Esophagus muscularis mucosa (tissue), 4 donors: ENCODE measurements at places on chromosomes 3 and 15. TPM values are rescaled to one million over a fixed set of nuclear protein-coding genes. Genes with fewer than 3 reads are reported as not detected.
A peak's percentile ranks its signal among the peaks of the same experiment; 100 is the strongest.

The ALDH1A2 gene
- total RNA-seq, result 18.5 TPM

The PYGO1 gene
- total RNA-seq, result 16.8 TPM

GRCh38 chr15:67101911-67102598 lies 36.7 kb downstream of the SMAD3 start:
- no peak overlapping the region for H3K4me3 ChIP-seq
- peaks cover 90% of the 10 kb centered on the region for H3K4me1 ChIP-seq
- peak overlapping the region; percentile 44 for H3K27ac ChIP-seq
- no peak for DNase-seq
- H3K36me3 ChIP-seq, result no peaks in the 10 kb centered on the region
- no peaks in the 10 kb centered on the region for H3K27me3 ChIP-seq

GRCh38 chr3:45029661-45030060 lies 3.6 kb downstream of the CLEC3B start:
- peaks cover 38% of the 10 kb centered on the region for H3K4me1 ChIP-seq
- H3K4me3 ChIP-seq, result no peak overlapping the region
- H3K27me3 ChIP-seq, result no peaks in the 10 kb centered on the region
- peak overlapping the region; percentile 75 for H3K27ac ChIP-seq

GRCh38 chr3:178255315-178255714 lies 280.9 kb upstream of the KCNMB2 start:
- DNase-seq, result no peak
- H3K27me3 ChIP-seq, result no peaks in the 10 kb centered on the region
- no peak overlapping the region for H3K27ac ChIP-seq

The MFAP1 gene
- total RNA-seq, result 19.9 TPM

The ATP2B2 gene
- 0.45 TPM for total RNA-seq

DNA sequence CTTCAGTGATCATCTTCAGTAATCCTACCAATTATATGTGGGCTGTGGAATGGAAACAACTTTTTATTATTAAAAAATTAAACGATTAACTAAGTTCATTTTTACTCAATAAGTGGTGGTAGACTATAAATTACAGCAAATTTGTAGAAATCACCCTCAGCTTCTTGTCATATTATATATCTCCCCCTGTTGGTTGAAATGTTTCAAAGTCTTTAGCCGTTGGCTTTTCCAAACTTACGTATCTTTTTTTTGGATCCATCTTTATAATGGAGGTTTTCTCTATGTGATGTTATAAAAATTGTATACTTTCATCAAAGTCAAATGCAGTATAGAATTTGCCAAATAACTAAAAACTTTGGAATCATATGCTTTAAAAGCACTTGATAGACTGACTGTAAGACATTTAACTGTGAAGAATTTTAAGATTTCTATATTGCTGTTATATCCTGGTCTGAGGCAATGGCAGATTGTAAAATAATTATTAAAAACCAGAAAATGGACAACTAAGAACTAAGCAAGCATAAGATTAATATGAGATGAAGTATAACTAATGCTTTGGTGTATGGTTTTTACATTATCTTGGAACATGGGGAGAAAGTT lies 44.7 kb downstream of the ATP11B start:
- no peak for DNase-seq
- H3K36me3 ChIP-seq, result peaks cover 9% of the 10 kb centered on the region
- H3K4me3 ChIP-seq, result no peak overlapping the region
- no peaks in the 10 kb centered on the region for H3K4me1 ChIP-seq
- no peak overlapping the region for H3K27ac ChIP-seq

The CTXND1 gene
- 0.80 TPM for total RNA-seq

DNA sequence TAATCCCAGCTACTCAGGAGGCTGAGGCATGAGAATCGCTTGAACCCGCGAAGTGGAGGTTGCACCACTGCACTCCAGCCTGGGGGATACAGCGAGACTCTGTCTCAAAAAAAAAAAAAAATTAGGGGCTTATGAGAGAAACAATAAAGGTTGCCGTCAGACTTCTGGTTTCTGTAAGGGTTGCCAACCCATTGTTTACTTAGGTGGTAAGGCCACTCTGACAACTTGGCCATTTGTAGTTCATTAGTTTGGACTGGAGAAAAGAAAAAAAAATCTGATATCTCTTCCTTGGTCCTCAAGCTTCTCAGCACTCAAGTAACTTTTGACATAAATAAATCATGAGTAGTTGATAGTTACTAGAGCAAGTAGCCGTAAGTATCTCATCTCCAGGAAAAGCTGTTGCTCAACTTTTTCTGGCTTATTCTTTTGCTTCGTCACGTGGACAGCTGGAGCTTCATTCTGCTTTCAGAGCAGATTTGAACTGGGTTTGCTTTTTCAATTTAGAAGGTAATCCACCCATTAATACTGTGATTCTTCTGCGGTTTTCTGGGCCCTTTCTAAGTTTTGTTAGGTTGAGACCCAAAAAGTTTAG lies 9.4 kb downstream of the SNX1 start:
- no peak overlapping the region for H3K4me3 ChIP-seq
- peak overlapping the region; percentile 76 for H3K27ac ChIP-seq
- no peaks in the 10 kb centered on the region for H3K27me3 ChIP-seq
- no peaks in the 10 kb centered on the region for H3K36me3 ChIP-seq
- no peak for DNase-seq

DNA sequence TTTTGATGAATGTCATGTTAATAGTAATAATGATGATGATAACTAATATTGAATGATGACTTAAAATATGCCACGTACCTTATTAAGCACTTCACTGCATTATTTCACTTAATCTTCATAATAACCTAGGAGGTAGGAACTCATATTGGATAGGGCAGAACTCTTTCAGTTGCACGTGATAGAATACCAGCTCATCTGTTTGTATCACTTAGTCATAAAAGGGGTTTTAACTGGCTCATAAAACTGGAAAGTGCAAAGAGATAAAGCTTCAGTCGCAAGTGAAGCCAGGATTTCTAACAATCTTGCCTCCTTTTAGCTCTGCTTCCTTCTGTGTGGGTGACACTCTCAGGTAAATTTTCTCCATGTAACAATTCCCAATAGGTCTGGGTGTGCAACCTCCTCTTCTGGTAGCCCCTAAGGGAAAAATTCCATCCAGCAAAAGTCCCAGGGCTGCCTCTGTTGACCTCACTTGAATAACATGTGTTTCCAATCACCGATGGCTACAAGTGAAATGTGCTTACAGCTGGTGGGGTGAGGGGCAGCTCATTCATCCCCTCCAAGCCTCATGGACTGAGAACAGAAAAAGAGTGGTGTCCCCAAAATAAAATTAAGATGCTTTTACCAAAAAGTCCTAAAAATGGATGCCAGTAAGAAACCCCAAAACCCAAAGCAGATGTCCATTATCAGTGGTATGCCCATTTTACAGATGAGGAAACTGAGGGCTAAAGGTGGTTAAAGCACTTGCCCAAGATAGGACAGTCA lies 9.3 kb downstream of the GXYLT2 start:
- H3K4me3 ChIP-seq, result no peak overlapping the region
- H3K27me3 ChIP-seq, result no peaks in the 10 kb centered on the region
- H3K4me1 ChIP-seq, result no peaks in the 10 kb centered on the region
- H3K27ac ChIP-seq, result no peak overlapping the region

- H3K27ac ChIP-seq, result no peak overlapping the region
- no peaks in the 10 kb centered on the region for H3K27me3 ChIP-seq
- no peak for DNase-seq
- H3K4me1 ChIP-seq, result no peaks in the 10 kb centered on the region
- H3K4me3 ChIP-seq, result no peak overlapping the region
Observed at GRCh38 chr3:152499791-152500385, 231.2 kb downstream of the MBNL1 start.

DNA sequence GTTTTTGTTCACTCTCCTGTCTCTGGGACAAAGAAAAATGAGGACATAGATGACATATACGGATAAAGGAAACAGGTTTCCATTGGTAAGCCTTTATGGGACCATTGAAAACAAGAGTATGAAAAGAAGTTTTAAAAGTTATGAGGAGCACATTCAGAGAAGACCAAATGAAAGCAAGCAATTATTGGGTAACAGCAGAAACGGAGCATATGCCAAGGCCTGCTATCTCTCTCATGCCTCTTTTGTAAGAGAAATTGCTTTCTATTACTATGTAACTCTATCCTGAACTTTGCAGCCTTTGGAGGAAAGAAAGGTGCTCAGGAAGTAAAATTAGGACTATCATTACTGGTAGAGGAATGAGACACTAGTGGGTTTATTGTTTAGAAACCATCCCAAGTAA lies 14.9 kb upstream of the DPH6 start:
- no peaks in the 10 kb centered on the region for H3K36me3 ChIP-seq
- no peaks in the 10 kb centered on the region for H3K27me3 ChIP-seq
- H3K4me1 ChIP-seq, result peaks cover 36% of the 10 kb centered on the region
- no peak for DNase-seq
- H3K4me3 ChIP-seq, result no peak overlapping the region
- H3K27ac ChIP-seq, result no peak overlapping the region

The FBXL2 gene
- 7.6 TPM for total RNA-seq

GRCh38 chr15:84755736-84756527 lies 7.5 kb downstream of the ZNF592 start:
- DNase-seq, result no peak
- no peaks in the 10 kb centered on the region for H3K27me3 ChIP-seq
- H3K27ac ChIP-seq, result no peak overlapping the region
- H3K4me1 ChIP-seq, result peaks cover 74% of the 10 kb centered on the region

DNA sequence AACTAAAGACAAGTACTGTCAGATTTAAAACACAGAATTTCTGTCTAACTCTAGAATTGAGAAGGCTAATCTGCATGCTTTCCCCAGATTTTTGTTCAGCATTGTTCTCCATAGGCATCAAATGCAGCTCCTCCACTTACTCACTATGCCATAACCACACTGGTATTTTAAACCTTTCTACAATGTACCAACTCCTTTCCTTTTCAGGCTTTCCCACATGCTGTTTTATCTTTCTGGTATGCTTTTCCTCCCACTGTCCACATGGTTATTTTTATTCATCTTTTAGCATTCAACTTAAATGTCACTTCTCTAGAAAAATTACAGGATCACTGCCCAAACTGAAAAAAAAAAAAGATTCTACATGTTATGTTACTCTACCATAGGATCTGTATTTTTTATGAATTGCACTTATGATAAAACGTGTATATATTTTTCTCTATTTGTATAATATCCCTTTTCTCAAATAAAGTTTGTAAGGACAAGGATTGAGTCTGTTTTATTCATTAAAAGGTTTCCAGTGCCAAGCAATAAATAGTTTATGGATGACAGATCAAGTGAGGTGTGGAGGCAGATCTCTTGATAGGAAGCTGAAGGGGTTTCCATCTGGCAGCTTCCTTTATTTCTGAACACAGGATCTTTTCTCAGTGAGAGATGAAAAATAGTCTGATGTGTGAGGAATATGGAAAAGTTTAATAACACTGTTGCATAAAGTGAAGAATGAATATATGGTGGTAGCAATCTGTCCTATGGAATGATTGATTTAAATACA lies 1064.5 kb downstream of the ZPLD1 start:
- no peaks in the 10 kb centered on the region for H3K36me3 ChIP-seq
- no peak overlapping the region for H3K27ac ChIP-seq
- no peaks in the 10 kb centered on the region for H3K27me3 ChIP-seq
- no peak for DNase-seq
- no peak overlapping the region for H3K4me3 ChIP-seq
- H3K4me1 ChIP-seq, result no peaks in the 10 kb centered on the region

The GOLGA8G gene
- 0.19 TPM for total RNA-seq

GRCh38 chr3:64681015-64681414 lies 6.8 kb downstream of the ADAMTS9 start:
- DNase-seq, result peak; percentile 60
- no peak overlapping the region for H3K27ac ChIP-seq
- no peaks in the 10 kb centered on the region for H3K27me3 ChIP-seq
- H3K4me1 ChIP-seq, result peaks cover 36% of the 10 kb centered on the region

The BCL2A1 gene
- total RNA-seq, result 16.2 TPM

The CYP1A2 gene
- not detected for total RNA-seq

DNA sequence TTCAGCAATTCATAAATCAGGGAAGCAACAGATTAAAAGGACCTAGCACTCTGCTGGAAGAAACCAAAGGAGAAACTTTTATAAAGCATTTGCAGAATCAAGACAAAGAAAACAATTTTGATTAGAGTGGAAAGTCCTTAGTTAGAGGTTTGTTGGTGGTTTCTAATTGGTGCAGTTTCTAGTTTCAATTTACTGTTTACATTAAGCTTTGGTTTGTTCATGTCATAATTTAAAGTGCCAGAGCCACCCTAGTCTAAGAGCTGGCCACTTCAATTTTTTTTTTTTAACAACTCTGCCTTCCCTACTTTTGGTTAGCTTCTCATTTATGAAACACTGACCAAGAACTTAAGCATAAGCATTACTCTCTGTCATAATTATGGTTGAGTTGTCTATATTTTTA lies 1428.2 kb upstream of the GBE1 start:
- DNase-seq, result no peak
- no peak overlapping the region for H3K27ac ChIP-seq
- no peaks in the 10 kb centered on the region for H3K4me1 ChIP-seq
- no peak overlapping the region for H3K4me3 ChIP-seq

DNA sequence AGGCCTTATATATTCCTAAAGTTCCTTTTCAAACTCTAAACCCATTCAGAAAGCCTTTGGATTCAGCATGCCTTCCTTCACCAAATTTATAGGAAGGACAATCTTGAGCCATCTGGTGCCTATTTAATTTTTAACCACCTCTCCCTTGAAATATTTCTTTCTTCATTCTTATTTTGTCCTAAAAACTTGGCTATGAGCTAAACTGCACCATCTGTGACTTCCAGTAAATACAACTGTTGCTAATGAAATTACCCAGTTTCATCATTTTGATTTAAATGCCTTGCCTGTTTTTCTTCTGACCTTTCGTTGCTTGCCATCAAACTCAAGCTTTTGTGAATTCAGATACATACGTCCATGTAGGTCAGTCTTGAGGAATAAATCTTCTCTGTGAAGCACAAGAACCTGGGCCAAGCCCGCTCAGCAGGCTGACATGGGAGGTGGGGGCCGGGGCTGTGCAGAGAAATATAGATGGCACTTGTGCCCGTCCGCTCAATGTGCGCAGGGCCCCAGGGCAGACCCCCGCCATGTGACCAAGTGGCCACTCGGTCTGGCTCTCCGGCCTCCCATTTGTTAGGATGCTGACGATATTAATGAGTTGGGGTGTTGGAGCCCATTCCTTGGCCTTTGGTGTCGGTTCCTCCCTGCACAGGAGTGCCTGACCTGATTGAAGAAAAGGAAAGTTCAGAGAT lies 335.9 kb downstream of the VPS13C start:
- peak; percentile 80 for DNase-seq
- H3K27ac ChIP-seq, result no peak overlapping the region
- H3K36me3 ChIP-seq, result no peaks in the 10 kb centered on the region
- no peak overlapping the region for H3K4me3 ChIP-seq
- H3K4me1 ChIP-seq, result no peaks in the 10 kb centered on the region

- H3K4me1 ChIP-seq, result peaks cover 31% of the 10 kb centered on the region
- no peak overlapping the region for H3K4me3 ChIP-seq
- no peak overlapping the region for H3K27ac ChIP-seq
- no peaks in the 10 kb centered on the region for H3K36me3 ChIP-seq
- H3K27me3 ChIP-seq, result no peaks in the 10 kb centered on the region
Observed at GRCh38 chr15:98658831-98659699, 10.7 kb downstream of the IGF1R start.

DNA sequence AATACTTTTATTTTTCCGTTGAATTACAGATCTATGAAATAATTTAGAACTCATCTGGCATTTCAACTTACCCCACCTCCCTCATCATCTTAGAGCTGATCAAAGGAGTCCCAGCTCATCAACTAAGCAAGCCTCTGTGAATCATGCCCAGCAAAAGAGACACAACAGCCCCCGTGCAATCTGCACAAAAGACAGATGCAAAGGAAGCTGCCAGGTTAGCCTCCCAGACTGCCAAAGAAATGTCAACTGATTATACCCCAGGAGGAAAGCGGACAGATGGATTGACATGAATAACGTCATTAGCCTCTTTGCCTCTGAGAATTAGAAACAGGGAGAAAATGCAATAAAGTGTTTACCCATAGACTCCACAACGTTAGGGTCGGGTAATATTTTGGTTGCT lies 75.0 kb downstream of the GABRB3 start:
- H3K27ac ChIP-seq, result no peak overlapping the region
- H3K4me3 ChIP-seq, result no peak overlapping the region
- H3K27me3 ChIP-seq, result no peaks in the 10 kb centered on the region
- no peak for DNase-seq
- H3K4me1 ChIP-seq, result no peaks in the 10 kb centered on the region
- no peaks in the 10 kb centered on the region for H3K36me3 ChIP-seq
